ENCODE measurements at places on chromosomes 3 and 15.

DNA sequence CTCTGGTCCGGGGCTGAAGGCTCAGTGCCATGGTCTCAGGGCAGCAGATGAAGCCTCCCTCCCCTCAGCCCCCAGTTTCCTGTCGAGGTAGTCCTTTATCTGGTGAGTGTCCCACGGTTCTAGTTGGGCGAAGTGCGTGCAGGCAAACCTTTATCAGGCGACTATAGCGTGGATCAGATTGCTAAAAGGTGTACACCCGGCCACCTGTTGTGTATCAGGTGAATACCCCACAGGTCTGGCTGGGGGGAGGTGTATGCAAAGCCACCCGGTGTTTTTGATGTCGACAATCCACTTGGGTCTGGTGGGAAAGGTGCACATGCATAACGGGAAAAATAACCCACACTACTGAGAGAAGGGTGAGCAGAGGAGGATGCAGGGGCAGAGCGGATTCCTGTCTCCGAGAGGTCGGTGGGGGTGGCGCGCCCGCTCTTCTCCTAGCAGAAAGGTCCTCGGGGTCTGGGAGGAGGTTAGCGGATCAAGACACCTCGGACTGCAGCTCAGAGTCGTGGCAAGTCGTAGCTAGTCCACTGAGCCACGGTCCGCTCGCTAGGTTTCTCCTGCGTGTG, 507 bp downstream of the SLC12A6 start:
- no peak for DNase-seq

DNA sequence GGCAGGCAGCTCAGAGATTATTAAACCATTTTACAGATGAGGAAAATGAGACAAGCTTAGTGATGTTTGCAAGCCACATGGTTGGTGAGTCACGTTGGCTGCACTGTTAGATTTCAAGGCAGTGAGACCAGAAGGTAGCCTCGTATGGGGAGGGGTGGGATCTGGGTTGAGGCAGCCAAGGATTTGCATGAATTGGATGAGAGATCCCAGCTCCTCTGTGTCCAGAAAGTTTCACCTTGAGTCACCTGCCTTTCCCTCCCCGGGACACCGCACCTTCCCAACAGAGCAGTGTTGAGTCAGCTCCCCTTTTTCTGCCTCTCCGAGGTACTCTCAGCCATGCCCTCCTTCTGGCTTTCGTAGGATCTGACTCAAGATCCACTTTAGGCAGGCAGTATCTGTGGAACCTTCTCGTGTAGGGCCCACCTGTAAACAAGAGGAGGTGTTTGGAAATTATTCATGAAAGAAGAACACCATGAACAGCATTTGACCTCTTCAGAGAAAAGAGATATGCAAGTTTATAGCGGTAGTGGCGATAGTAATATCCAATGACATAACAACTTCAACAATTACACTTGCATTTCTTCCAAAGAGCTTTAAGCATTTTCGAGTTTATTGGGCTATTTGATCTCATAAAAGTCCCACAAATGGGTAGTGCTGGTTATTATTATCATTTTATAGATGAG, 46.8 kb upstream of the VPS8 start:
- no peak for DNase-seq

- DNase-seq, result no peak
Measured at GRCh38 chr15:69344238-69344637, 45.5 kb downstream of the PAQR5 start.

GRCh38 chr3:194556086-194557056, 69.6 kb upstream of the ATP13A3 start:
- DNase-seq, result no peak

GRCh38 chr3:49295489-49296058, 18.5 kb upstream of the C3orf62 start:
- DNase-seq, result no peak

- no peak for DNase-seq
Measured at GRCh38 chr3:128346562-128346961, 120.1 kb downstream of the DNAJB8 start.

GRCh38 chr3:152769523-152769922, 65.4 kb upstream of the P2RY1 start:
- no peak for DNase-seq

GRCh38 chr3:58042947-58043707, 34.9 kb downstream of the FLNB start:
- no peak for DNase-seq

- no peak for DNase-seq
Measured at GRCh38 chr3:158717576-158717975, 14.7 kb downstream of the RARRES1 start.

- DNase-seq, result no peak
Measured at GRCh38 chr3:81699536-81700320, 61.7 kb downstream of the GBE1 start.

- DNase-seq, result no peak
Measured at GRCh38 chr3:108518895-108519294, 8.5 kb upstream of the MYH15 start.

- DNase-seq, result no peak
Measured at GRCh38 chr3:171462224-171462623, 2.0 kb upstream of the TNIK start.

- DNase-seq, result no peak
Measured at GRCh38 chr3:126114443-126115386, 30.8 kb upstream of the SLC41A3 start.

DNA sequence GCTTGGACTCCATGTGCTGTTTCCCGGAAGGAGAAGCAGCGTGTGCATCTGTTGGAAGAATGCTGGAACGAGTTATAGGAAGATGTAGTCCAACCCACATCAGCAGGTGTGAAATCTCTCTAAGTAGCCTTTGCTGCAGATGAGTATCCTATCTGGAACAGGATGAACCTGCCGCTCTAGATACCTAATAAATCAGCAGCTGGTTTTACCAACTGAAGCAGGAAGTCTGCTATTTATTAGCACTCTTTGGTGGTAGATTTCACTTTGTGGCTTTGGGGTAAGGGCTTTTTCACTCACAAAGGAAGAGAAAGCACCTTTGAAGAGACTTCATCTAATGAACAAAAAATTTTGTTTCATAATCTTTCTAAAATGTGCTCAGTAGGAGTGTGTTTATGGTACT, 66.4 kb downstream of the DCUN1D1 start:
- DNase-seq, result no peak

DNA sequence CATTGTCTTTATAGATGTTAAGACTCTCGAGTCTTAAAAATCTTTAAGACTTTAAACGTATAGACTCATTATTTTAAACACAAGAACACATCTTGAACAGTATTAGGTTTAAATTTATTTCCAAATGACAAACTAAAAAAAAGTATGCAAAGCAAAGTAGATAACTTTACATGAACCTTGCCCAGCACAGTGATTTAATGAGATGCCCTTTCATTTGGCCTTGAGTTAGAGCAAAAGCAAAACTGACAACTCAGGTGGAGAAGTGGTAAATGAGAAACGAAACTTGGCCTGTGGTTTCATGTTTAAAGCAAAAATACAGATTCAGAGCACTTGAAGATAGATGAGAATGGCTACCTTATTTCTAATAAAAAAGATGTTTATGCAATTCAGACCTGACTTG, 8.6 kb downstream of the GPR15 start:
- DNase-seq, result no peak

DNA sequence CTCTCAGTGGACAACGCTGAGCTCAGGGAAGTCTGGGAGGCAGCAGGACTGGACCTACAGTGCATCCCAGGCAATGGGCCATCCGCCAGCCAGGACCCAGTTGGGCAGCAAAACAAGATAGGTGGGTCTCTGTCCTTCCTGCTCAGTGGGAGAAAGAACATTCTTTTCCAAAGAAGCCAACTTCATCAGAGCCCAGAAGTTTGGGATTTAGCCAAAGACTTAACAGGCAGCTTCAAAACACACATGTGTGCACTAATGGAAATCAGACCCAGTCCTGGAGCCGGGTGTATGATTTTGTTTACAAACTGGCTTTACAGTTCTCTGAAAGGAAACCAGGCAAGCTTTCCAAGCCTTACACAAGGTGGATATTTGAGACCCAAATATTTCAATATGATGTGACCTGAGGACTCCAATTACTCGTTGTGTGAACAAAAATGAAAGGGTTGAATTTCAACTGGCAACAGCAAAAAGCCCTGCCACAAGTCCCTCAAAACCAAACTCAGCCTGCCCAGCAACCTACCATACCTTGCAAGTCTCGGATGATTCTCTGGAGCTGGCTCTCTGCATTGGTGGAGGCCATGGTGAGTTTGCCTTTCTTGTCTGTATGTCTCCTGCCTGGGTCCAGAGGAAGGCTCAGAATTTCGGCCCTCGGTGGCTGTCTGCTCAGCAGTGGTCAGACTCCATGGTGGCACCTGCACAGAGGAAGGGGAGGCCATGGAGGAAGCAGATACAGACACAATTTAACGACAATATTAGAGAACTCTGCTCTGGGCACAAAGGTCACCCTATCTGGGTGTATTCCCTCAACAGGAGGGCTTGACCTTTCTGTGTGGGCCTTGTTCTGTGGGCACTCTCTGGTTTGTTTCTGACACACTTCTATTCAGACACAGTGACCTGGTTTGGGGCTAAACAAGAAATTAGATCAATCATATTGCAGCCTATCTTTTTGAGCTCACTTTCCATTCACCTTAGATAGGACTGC, 11.0 kb downstream of the FYCO1 start:
- no peak for DNase-seq

- no peak for DNase-seq
Measured at GRCh38 chr3:55341502-55342031, 145.5 kb downstream of the WNT5A start.

GRCh38 chr3:183924543-183924942, 39.9 kb upstream of the PARL start:
- no peak for DNase-seq

GRCh38 chr3:138450704-138451424, 16.4 kb downstream of the ESYT3 start:
- no peak for DNase-seq

DNA sequence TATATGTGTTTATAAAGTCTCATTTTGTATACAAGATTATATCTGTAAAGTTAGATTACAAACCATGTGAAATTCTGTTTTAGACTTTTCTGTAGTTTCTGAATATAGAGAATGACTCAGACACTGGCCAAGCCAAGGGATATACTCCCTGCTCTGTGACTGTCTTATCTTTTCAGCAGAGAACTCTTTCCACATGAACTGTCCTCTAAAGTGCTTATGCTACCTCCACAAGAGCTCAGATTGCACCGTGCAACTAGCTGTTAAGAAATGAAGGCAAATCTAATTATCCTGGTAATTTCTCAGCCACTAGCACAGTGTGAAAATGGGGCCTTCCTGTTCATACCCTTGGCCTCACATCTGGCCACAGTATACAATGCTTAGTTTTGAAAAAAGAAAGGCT, 44.3 kb upstream of the CPNE4 start:
- DNase-seq, result no peak

GRCh38 chr3:140943781-140944552, 2.3 kb downstream of the SLC25A36 start:
- no peak for DNase-seq

- DNase-seq, result no peak
Measured at GRCh38 chr15:83015361-83015760, 3.9 kb upstream of the C15orf40 start.

- DNase-seq, result no peak
Measured at GRCh38 chr3:45026957-45027356, 854 bp downstream of the CLEC3B start.

DNA sequence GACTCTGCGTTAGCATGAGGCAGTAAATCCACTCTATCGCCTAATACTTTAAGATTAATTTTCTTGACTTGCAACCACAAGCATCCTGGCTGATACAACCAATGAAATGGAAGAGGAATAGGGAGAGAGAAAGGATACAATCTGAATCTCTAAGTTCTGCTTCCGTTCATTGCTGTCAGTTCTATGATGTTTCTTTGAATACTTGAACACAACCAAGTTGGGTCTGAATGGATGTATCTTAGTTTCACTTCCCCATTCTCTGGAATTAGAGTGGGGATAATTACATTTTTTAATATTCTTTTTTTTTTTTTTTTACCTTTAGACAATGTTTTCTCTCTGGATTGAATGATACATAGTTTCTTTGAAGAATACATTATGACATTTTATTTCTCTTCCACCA, 22.9 kb downstream of the PDE8A start:
- no peak for DNase-seq

- DNase-seq, result no peak
Measured at GRCh38 chr3:12218161-12218560, 59.4 kb upstream of the TIMP4 start.

GRCh38 chr3:64188810-64189560, 36.3 kb downstream of the PRICKLE2 start:
- no peak for DNase-seq

GRCh38 chr3:105780107-105780506, 88.7 kb downstream of the CBLB start:
- DNase-seq, result no peak

DNA sequence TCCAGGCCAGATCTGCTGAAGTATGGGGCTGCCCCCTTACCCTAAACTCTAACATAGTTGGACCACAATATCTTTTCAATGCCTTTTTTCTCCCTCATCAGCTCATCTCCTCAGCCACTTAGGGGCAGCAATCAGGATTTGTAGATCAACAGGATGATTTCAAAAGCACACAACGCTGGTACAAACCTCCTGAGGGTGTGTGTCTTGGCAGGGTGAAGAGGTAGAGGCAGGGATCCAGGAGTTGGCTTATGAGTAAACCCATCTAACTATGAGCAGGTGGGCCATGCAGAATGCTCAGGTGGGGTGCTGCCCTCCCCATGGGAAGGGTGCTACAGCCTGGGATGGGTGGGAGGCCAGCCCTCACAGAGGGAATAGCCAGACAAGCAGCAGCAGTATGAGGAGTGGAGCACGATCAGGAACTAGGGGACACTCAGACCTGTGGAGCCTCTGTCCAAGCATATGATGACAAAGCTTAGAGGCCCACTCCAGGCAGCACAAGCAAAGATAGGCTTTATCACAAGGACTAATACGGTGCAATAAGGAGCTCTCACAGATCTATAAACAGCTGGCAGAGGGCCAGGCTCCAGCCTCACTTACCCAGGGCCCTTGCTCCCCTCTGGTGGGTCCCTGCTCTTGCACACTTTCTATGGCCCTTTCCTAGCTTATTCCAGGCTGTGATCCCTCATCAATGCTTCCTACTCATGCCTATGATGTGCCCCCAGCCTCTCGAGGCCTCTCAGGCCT, 32.2 kb downstream of the IL20RB start:
- DNase-seq, result no peak

GRCh38 chr3:146780251-146780650, 175.1 kb upstream of the PLSCR5 start:
- no peak for DNase-seq

- no peak for DNase-seq
Measured at GRCh38 chr15:31024330-31024729, 32.9 kb upstream of the MTMR10 start.

DNA sequence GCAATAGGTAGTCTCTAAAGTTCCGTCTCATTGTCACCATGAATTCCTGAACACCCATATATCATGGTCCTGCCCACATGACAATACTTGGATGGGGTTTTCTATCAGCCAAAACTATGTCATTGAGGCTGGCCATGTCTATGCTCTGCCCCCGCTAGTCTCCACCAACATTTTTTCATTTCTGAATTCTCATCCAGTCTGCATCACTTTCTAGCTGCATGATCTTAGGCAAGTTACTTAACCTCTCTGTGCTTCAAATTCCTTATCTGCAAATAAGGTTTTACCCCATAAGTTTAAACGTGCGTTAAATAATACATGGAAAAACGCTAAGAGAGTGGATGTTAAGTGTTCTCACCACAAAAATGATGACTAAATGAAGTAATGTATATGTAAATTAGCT, 14.1 kb downstream of the HERC1 start:
- DNase-seq, result no peak
